ENCODE measurements at places on chromosomes 2 and 18.

GRCh38 chr18:25327584-25327983 lies 24.4 kb downstream of the ZNF521 start:
- DNase-seq, result no peak

DNA sequence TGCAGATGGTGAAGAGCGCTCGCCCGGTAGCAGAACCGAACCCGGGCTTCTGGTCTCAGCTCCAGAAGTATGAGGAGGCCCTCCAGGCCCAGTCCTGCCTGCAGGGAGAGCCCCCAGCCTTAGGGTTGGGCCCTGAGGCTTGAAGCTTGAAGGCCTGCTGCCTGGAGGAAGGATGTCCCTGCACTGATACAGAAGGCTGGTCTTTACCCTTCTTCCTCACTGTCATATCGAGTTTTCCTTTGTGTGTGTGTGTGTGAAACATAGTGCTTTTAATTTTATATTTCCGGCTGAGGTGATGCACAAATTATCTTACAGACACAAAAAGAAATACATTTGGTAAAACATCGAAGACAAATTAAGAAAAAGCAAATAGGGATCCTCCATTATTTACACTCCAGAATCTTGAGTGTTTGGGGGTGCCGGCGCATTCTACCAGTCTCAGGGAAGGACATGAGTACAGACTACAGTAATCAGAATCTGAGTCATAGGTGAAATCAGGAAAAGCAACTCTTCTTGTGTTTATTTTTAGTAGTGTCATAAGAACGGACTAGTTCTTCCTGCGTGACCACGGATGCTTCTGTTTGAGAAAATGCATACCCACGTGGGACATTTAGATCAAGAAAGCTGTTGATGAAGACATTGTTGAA lies 1.3 kb downstream of the DUSP28 start:
- peak; percentile 31 for DNase-seq

GRCh38 chr2:43461453-43462073 lies 134.3 kb downstream of the THADA start:
- no peak for DNase-seq

- no peak for DNase-seq
These were observed 99.1 kb downstream of the EDAR start for GRCh38 chr2:108889907-108890306.

- no peak for DNase-seq
These were observed 435.4 kb downstream of the BCL11A start for GRCh38 chr2:60118061-60118460.

DNA sequence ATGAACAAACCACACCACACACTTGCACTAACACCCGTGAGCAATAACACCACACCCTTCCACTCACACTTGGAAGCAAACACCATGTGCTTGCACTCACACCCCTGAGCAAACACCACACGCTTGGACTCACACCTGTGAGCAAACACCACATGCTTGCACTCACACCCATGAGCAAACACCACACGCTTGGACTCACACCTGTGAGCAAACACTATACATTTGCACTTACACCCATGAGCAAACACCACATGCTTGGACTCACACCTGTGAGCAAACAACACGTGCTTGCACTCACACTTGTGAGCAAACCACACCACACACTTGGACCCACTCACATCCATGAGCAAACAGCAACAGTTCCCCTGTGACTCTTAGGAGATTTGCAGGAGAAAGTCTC lies 24.4 kb downstream of the SNTG2 start:
- DNase-seq, result no peak

DNA sequence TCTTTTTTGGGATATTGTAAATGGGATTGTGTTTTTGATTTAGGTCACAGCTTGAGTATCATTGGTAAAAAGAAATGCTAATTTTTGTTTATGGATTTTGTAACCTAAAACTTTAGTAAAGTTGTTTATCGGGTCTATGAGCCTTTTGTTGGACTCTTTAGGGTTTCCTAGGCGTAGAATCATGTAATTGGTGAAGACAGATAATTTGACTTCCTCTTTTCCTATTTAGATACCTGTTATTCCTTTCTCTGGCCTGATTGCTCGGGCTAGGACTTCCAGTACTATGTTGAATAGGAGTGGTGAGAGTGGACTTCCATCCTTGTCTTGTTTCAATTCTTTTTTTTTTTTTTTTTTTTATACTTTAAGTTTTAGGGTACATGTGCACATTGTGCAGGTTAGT lies 149.0 kb downstream of the QPCT start:
- no peak for DNase-seq

- DNase-seq, result no peak
These were observed 1.4 kb upstream of the CAPN10 start for GRCh38 chr2:240585101-240585500.

DNA sequence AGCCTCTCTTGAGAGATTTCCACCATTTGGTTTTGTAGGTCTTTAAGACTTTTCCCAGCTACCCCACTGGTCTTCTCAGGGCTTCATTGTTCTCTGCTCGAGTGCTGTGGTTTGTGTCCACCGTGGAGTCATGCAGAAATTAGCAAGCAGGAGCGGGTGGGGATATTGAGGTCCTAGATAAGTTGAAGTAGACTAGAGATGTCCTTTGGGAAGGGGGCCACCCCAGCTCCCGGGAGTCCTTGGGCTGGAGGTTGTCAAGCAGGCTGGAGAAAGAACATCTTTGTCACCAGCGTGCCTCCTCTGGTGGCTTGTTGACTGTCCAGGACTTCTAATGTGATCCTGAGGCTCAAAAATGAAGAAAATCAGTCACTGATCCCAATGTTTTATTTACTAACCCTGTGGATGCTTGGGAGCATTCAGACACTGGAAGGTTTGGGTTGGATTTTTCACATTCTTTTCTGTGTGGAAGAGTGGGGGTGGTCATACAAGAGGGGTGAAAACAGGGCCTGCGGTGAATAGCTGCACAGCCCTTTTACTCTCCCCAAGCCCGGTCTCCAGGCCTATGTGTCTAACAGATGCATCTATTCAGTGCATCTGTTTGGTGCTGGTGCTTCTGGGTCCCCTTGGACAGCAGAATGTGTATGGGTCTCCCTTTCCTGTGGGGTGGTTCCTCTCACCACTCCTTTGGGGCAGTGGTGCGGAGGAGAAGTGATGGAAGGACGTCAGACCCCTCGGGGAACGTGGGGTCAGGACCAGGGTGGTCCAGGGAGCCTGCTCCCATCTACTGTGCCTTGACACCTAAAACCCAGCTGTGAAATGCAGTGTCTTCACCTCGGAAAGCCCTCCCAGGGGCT lies 208.1 kb downstream of the KLHL29 start:
- no peak for DNase-seq

GRCh38 chr2:104850361-104851290 lies 3.3 kb upstream of the POU3F3 start:
- DNase-seq, result no peak

GRCh38 chr2:157875641-157876065 lies 477 bp downstream of the ACVR1 start:
- peak; percentile 74 for DNase-seq

DNA sequence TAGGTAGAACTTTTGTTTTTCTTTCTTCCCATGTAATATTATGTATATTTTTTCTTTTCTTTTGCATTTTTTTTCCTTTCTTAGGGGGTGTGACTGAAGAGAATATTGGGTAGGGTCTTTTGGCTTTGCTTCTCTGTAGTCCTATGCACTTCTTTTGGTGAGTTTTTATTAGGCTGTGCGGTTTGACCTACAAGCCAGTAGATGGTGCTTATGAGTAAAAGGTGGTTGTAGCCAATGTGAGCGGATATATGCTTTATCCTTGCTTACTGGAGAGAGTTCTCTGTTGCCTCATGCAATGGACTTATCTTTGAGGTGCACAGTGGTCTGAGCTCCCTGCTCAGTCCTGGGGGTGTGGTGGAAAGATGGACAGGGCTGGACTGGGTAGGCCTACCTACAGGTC lies 52.7 kb downstream of the DSEL start:
- DNase-seq, result no peak

DNA sequence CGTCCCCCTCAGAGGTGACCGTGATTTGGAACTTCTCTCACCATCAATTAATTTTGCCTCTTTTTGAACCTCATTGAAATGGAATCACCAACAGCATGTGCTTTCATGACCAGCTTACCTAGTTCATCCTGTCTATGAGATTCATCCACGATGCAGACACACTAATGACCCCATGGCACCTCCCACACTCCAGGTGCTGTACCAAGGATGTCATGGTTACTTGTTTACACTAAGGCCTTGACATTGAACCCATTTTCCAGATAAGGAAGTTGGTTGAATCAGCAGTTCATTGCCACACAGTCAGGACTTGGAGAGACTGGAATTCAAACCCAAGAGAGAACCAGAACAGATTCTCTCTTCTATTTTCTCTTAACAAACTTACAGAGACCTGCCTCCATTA lies 139.0 kb downstream of the ZFP36L2 start:
- no peak for DNase-seq

All from stimulated activated CD4-positive, alpha-beta T cell treated with anti-CD3 and anti-CD28 coated beads, Interleukin-15, amount 100 ng/mL, for 24 hours (primary cell).